COR-L47 (cell line): ENCODE measurements at places on chromosomes 6 and 20.
A peak's percentile ranks its signal among the peaks of the same experiment; 100 is the strongest.

- DNase-seq = peak; percentile 50
These were observed 11.3 kb downstream of the NFATC2 start for GRCh38 chr20:51531141-51531710.

GRCh38 chr20:37839432-37839827, 63.5 kb upstream of the VSTM2L start:
- DNase-seq = no peak

DNA sequence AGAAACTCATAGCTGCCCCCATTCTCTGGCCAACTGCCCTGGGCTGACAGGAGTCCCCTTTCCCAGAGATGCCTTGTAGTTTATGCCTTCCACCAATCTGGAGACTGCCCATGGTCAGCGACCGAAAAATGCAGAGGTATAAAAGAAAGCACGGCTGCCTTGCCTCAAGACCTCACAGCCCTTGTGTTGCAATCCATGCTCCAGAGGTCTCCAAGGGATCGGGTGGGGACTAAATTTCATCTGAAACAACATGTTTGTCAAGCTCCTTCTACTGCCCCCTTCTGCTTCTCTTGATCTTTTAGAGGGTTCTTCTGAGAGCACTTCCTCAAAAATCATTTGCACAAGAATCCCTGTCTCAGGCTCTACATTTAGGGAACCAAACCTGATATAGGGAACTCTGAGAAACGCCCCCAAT, 128.8 kb downstream of the PLCB1 start:
- DNase-seq = no peak

DNA sequence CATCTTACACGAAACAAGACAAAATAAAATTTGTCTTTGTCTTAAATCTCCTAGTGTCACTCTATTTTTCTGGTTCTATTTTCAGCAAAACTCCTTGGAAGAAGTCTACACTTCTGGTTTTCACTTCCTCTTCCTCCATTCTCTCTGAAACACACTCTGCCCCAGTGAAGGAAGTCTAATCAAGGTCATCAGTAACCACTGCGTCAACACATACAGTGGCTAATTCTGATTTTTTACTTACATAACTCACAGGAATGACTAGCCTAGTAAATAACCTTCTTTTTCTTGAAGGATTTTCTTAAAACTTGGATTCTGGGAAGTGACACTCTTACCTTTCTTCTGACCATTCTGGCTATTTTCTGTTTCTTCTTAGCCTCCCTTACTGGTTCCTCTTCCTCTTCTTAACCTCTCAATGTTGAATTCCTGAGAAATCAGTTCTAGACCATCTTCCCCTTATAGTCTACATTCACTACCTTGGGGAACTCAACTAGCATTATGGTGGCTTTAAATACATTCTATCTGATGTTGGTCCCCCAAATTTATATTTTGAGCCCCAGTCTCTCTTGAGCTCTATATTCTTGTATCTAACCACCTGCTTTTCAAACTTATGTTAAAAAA, 37.5 kb downstream of the AIG1 start:
- DNase-seq = no peak

GRCh38 chr6:83463886-83464285, 33.0 kb upstream of the ME1 start:
- DNase-seq = no peak

GRCh38 chr20:40562031-40562430, 127.0 kb downstream of the MAFB start:
- DNase-seq = no peak

- DNase-seq = no peak
These were observed 904.5 kb upstream of the EPHA7 start for GRCh38 chr6:94323853-94324252.

DNA sequence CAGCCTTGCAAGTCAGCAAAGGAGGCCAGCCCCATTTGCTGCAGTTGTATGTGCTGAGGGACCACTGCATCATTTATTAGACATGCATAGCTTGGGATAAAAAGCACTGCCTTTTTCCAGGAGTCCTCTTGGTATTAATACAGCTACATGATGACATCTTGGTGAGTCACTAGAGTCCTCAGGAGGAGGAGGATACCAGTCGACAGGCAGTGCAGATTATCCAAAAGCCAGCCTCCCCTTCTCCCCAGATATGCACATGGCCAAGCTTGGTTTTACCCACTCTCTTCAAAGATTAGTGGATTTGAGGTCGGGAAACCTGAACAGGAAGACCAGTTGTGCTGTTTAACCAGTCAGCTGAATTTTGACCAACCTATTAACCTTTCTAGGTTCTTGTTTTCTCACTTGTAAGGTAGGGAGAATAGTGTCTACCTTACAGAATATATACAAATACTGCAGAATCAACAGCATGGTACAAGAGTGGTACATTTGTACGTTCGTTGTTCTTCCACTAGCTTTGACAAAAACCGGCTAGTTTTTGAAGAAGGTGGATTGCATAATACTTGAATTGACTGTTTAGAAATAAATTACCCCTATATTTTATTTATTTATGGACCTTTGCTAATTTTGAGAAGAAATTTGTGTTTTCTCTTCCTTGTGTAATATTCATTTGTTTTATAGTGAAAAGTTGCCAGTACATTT, 31.9 kb downstream of the VAPB start:
- DNase-seq = no peak

- no peak for DNase-seq
These were observed 9.8 kb downstream of the NELFCD start for GRCh38 chr20:58990651-58991445.

- no peak for DNase-seq
These were observed 427.4 kb downstream of the UTRN start for GRCh38 chr6:144712541-144712940.

DNA sequence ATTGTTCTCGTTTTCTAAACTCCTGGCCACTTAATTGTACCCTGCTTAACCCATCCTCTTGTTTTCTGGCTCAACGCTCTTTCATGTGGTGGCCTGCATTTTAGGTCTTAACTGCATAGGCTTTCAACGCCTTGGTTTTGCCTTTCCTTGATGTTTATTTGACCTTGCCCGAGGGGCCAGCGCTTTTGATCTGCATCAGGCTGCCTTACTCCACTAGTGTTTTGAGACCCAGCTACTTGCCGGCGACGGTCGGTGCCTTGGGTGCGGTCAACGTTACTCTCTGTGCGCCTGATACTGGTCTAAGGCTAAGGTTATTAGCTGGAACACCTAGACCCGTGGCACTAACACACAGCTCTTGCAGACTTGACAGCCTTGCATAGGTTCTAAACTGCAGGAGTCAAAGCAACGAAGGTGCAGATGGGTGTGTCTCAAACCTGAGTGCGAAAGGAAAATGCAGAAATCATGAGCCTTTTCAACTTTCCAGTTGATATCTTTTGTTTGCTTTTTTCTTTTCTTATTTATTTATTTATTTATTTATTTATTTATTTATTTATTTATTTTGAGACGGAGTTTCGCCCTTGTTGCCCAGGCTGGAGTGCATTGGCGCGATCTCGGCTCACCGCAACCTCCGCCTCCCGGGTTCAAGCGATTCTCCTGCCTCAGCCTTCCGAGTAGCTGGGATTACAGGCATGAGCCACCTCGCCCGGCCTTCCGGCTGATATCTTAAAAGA, 138.8 kb downstream of the HFE start:
- DNase-seq = no peak

- no peak for DNase-seq
These were observed 154.2 kb downstream of the DLL1 start for GRCh38 chr6:170136541-170137175.

- no peak for DNase-seq
These were observed 106.9 kb downstream of the SLC23A2 start for GRCh38 chr20:4894409-4894808.

DNA sequence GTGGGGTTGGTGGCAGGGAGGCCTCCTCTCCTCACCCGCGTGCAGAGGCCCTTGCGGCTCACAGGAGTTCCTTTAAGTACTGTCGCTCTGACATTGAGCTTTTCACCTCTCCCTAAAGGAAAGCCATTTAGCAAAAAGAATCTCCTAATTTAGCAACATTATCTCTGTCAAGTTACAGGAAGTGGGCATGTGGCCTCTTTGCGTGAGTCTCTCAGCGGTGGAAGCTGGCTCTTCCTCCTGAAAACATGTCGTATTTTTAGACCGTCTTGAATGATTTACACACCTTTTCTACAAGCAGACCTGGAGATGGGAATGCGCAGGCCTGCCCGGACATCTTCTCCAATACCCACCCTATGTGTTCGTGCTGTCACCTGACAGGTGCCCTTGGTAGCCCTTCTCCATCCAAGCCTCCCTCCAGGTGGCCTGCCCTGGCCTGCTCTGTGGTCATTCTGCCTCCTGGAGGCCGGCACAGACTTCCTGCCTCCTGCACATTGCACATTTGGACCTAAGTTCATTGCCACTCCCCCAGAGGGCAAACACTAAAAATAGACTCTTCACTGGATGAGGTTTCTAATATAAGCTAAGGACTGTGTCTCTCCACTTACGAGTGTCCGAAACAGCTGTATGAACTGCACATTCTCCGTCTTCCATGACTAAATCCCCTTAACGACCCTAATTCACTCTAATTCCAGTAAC, 18.5 kb upstream of the PHACTR3 start:
- DNase-seq = no peak

DNA sequence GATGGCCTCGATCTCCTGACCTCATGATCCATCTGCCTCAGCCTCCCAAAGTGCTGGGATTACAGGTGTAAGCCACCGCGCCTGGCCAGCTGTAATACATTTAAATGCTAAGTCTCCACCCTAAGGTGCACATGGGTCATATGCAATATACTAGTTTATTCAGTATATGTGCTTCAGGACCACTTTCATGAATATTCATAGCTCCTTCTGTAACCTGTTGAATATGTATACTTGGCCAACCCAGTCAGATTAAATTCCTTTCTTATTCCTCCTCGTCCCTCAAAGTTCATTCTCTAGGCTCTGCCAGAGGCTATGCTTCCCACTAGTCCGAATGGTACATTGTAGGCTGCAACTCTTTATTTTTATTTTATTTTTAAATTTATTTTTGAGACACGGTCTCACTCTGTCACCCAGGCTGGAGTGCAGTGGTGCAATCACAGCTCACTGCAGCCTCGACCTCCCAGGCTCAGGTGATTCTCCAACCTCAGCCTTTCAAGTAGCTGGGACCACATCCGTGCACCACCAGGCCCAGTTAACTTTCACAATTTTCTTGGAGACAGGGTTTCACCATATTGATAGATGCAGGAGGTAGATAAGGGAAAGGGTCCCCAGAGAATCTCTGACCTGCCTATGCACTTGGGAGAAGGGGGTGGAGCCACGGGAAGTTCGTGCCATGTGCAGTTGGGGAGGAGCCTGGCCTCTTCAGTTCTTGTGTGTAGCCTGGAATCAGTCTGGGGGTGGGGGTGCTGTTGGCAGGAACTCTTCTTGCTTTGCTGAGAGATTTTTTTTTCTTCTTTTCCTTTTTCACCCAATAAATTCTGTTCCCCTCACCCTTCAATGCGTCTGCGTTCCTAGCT, 41.3 kb upstream of the DDR1 start:
- no peak for DNase-seq

DNA sequence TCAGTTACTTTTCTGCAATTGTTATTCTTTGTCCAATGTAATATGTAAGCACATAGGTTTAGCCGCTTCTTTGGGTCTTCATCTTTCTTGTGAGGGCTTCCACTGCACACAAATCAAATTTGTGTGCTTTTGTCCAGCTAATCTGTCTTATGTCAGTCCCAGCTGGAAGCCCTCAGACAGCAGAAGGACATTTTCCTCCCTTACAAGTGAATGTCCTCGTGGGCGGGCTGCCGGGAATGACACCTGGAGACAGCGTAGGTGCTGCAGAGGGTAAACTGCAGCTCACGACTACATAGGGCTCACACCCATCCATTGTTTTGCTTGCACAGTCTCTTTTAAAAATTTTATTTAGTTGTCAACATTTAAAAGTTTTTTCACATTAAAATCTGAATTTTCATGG, 24.6 kb upstream of the PPP1R14C start:
- no peak for DNase-seq

- DNase-seq = no peak
These were observed 55.6 kb upstream of the ATXN1 start for GRCh38 chr6:16816891-16817290.
